GM23248 (cell line): ENCODE measurements at places on chromosomes 1 and 21. TPM values are rescaled to one million over a fixed set of nuclear protein-coding genes. Genes with fewer than 3 reads are reported as not detected.

GRCh38 chr1:121566346-121566745 is 381.6 kb downstream of the SRGAP2C start:
- no peak for DNase-seq
- H3K4me3 ChIP-seq: no peak overlapping the region
- no peaks in the 10 kb centered on the region for H3K4me1 ChIP-seq
- no peak overlapping the region for H3K27ac ChIP-seq

GRCh38 chr1:200938955-200939354 is 44.3 kb downstream of the INAVA start:
- H3K27ac ChIP-seq: no peak overlapping the region
- H3K4me3 ChIP-seq: no peak overlapping the region
- peak; percentile 14 for DNase-seq
- peaks cover 27% of the 10 kb centered on the region for H3K27me3 ChIP-seq

DNA sequence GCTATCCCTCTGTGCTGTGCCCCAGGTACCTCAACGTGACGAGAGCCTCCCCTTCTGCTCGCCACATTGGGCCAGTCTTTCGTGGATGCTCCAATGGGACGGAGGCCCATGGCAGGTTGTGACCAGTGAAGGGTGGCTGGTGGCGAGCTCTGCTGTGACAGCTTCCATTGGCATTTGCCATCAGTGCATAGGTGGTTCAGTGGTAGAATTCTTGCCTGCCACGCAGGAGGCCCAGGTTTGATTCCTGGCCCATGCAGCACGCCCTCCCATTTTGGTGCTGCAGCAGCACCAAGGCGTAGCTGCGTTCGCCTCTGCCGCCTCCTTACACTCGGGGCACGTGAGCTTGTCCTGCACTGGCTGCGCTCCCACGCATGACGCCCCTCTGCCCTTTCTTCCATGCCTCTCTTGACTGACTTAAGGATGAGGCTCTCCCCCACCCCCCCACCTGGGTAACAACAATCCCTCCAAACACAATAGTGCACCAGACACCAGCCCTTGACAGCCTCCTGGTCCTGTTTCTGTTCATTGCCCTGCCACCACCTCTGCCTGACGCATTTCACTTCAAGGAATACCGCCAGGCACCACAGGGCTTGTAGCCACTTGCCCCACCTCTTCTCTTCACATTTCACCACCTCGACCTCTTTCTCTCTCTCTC is 24.7 kb upstream of the FCGR2A start:
- H3K27ac ChIP-seq: no peak overlapping the region
- H3K27me3 ChIP-seq: peaks cover 10% of the 10 kb centered on the region; the same call in 1 of the 2 replicates
- H3K4me1 ChIP-seq: no peaks in the 10 kb centered on the region
- no peak overlapping the region for H3K4me3 ChIP-seq

- H3K27me3 ChIP-seq: 0 out of 2 replicates have a peak, but pooled peaks cover 6% of the 10 kb centered on the region
- H3K36me3 ChIP-seq: no peaks in the 10 kb centered on the region
- no peak for DNase-seq
- no peak overlapping the region for H3K27ac ChIP-seq
Measured at GRCh38 chr21:17690078-17690494, 77.4 kb upstream of the BTG3 start.

- H3K4me3 ChIP-seq: no peak overlapping the region
- no peaks in the 10 kb centered on the region for H3K36me3 ChIP-seq
- H3K4me1 ChIP-seq: no peaks in the 10 kb centered on the region
- peaks cover 25% of the 10 kb centered on the region for H3K27me3 ChIP-seq
Measured at GRCh38 chr1:19665496-19666465, 1.1 kb downstream of the HTR6 start.

DNA sequence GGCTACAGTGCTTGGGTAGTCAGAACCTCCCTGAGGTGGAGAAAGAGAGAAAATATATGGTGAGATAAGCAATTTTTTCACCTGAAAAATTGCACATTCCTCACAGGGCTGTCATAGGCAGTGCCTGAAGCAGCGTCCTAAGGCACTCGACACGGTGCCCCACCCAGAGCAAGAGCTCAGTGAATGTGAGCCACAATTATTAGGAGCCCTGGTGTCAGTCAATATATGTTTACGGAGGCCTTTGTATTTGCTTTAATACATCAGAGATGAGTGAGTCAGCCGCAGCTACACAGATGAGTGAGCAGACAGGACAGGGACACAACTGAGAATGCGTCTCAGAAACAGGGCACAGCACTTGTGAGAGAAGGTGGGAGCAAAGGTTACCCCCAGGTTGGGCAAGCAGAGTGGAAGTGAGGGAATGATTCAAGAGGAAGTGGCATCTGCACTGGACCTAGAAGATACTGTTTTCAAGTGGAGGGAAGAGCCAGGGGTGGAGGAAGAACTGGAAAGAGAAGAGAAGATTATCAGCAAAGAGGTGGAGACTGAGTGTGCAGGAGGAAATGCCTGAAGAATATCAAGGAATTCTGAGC is 5.2 kb upstream of the PIGC start:
- H3K4me3 ChIP-seq: no peak overlapping the region
- no peaks in the 10 kb centered on the region for H3K27me3 ChIP-seq
- peaks cover 14% of the 10 kb centered on the region for H3K4me1 ChIP-seq

- H3K4me1 ChIP-seq: peaks cover 36% of the 10 kb centered on the region
- H3K4me3 ChIP-seq: no peak overlapping the region
- H3K27ac ChIP-seq: peak overlapping the region; percentile 84
Measured at GRCh38 chr21:26117324-26117971, 53.1 kb downstream of the APP start.

DNA sequence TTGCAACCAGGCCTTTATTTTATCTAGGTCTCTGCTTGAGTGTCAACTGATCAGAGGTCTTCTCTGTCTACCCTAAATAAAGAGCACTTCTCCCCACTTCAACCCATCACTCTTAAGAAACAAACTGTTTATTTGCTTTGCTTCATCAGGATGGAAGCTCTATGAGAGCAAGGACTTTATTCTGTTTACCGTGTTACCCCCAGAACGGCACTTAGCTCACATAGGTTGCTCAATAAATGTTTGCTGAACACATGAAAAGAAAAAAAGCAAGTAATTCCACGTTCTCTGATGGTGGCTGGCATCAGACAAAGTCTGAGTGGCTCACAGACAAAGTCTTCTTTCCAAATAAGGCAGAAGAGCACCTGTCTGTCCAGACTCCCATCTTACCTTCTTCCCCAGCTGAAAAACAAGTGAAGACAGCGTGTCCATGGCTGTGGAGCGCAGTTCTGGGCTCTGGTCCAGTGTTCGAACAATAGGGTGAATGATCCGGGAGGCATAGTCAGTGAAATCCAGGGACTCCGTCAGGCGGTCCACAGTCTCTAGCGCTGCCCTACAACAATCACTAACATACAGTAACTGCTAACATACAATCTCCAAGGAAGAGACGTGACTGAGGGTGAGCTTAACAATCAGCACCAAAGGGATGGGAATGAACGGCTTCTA is 22.9 kb downstream of the ANGPTL7 start:
- H3K27me3 ChIP-seq: no peaks in the 10 kb centered on the region
- H3K4me1 ChIP-seq: peaks cover 5% of the 10 kb centered on the region
- H3K4me3 ChIP-seq: no peak overlapping the region

DNA sequence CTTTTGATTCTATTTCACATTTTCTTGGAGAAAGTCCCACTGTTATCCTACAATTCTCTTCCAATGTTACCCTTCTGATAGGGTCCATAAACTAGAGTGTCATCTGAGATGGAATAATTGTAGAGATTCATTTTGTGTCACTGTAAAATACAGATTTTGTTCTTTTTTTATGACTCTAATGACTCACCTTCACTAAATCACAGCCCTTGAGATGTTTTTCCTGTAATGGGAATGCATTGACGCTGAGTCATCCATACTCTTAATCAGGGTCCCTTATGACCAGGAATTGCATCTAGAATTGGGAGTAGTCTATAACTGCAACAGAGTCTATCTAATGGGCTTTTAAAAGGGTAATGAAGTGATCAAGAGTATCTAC is 315.5 kb downstream of the TGFB2 start:
- DNase-seq: peak; percentile 84
- H3K27ac ChIP-seq: peak overlapping the region; percentile 34
- peaks cover 52% of the 10 kb centered on the region for H3K4me1 ChIP-seq
- H3K36me3 ChIP-seq: no peaks in the 10 kb centered on the region
- H3K27me3 ChIP-seq: no peaks in the 10 kb centered on the region
- H3K4me3 ChIP-seq: peak overlapping the region; percentile 43; the same call in 1 of the 2 replicates

DNA sequence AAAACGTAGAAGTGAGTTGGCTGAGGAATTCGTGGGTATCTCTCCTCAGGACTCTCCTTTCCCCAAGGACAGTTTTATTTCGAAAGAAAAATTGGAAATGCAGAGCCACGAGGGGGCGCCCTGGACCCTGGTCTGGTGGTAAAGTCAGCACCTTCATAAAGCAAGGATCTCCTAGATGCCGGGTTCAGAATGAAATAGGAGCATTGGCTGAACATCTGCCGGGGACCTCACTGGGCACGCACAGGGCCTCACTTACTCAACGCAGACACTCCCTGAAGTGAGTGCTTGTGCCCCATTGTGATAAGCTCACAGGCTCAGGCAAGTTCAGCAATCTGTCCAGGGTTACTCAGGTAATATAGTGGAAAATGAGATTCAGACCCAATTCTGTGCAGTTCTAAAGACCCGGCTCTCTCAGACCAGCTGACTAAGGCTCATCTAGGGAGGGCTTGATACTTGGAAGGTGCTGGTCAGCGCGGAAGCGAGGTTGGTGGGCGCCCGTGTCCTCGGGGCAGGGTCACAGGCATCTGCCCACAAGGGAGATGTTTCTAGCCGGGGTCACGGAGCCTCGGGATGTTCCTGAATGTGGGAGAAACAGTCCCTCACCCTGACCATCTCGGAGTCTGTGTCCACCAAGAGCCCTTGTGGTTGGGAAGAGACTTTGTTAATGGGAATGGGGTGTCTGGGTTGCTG is 55.7 kb upstream of the ETV3 start:
- peak; percentile 70 for DNase-seq
- H3K27me3 ChIP-seq: peaks cover 45% of the 10 kb centered on the region
- H3K27ac ChIP-seq: no peak overlapping the region
- H3K4me3 ChIP-seq: no peak overlapping the region
- no peaks in the 10 kb centered on the region for H3K4me1 ChIP-seq
- H3K36me3 ChIP-seq: no peaks in the 10 kb centered on the region

DNA sequence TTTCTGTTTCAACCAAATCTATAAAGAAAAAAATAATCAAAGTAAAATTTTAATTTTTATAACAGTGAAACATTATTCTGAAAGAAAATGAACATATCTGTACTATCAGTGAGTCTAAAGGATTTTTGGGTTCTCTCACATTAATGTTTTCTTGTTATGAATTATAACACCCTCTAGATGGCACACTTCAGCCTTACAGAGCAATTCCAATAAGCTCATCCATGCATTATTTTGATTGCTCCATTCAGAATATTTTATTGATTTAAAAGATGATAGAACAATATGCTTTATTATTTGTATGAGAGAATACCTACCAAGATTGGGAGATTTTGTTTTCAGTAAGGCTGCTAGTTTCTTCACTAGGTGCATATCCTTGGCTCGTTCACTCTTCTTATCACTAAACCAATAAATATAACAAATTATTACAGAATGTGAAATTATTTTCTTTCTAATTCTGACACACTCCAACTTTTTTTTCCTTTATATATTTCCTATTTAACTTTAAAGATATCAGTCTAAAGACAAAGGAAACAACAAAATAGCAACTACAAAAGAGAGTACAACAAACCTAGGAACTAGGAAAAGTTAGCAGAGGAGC is 82.4 kb downstream of the RAB3GAP2 start:
- no peak overlapping the region for H3K4me3 ChIP-seq
- H3K27ac ChIP-seq: no peak overlapping the region
- H3K27me3 ChIP-seq: no peaks in the 10 kb centered on the region
- 0 out of 2 replicates have a peak, but pooled peaks cover under 1% of the 10 kb centered on the region for H3K4me1 ChIP-seq
- peaks cover 60% of the 10 kb centered on the region for H3K36me3 ChIP-seq
- DNase-seq: peak; percentile 61

- no peak for DNase-seq
- H3K4me3 ChIP-seq: no peak overlapping the region
- no peak overlapping the region for H3K27ac ChIP-seq
- no peaks in the 10 kb centered on the region for H3K27me3 ChIP-seq
- no peaks in the 10 kb centered on the region for H3K36me3 ChIP-seq
- no peaks in the 10 kb centered on the region for H3K4me1 ChIP-seq
Measured at GRCh38 chr1:192887426-192887825, 78.6 kb downstream of the RGS2 start.

GRCh38 chr1:162709132-162709860 is 77.0 kb downstream of the DDR2 start:
- no peaks in the 10 kb centered on the region for H3K27me3 ChIP-seq
- H3K4me1 ChIP-seq: peaks cover 30% of the 10 kb centered on the region
- H3K27ac ChIP-seq: peak overlapping the region; percentile 74

DNA sequence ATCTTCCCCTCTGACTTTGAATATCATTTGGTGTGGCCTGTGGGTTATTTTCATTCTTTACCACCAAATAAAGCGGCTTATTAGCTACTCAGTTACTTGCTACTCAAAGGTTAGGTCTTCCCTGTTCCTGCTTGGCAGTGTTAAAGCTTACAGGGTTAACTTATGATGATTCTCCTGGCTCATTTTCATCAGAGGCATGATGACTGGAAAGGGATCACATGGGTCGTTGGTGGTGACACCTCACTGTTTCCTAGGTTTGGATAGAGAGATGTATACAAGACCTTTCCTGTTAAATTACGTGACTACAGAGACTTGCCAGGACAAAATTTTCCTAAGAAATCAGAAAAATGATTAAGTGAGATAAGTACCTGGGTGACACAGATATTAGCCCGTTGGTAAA is 27.4 kb downstream of the MRPS6 start:
- H3K4me1 ChIP-seq: peaks cover 28% of the 10 kb centered on the region
- H3K36me3 ChIP-seq: no peaks in the 10 kb centered on the region; the same call in 1 of the 2 replicates
- no peak overlapping the region for H3K4me3 ChIP-seq

DNA sequence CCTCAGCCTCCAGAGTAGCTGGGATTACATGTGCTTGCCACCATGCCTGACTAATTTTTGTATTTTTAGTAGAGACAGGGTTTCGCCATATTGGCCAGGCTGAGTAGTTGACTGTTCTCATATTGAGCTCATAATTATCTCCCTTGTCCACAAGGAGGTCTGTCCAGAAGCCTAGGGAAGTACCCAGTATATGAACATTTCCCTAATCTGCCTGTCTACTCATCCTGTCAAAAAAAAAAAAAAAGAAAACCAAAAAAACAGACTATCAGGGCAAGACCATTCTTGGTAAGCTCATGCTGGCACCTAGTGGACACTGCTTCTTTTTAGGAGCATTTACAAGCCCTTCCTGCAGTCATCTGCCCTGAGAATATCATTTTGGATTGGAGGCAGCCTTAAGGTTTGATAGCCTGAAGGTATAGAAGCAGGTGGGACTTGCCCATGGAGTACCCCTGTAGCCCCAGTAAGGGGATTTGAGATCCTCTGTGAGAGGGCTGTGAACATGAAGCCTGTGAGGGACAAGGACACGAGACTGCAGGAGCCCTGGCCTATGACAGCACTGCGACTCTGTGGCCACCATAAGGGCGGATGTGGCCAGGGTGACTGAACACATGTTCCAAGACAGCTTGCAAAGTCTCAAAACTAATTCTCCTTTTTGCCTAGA is 10.8 kb upstream of the DUSP12 start:
- H3K36me3 ChIP-seq: no peaks in the 10 kb centered on the region
- no peak overlapping the region for H3K27ac ChIP-seq
- peaks cover 36% of the 10 kb centered on the region for H3K4me1 ChIP-seq
- DNase-seq: peak; percentile 90

- no peak for DNase-seq
- H3K4me3 ChIP-seq: no peak overlapping the region
- H3K27ac ChIP-seq: no peak overlapping the region
- H3K36me3 ChIP-seq: no peaks in the 10 kb centered on the region
- no peaks in the 10 kb centered on the region for H3K4me1 ChIP-seq
Measured at GRCh38 chr1:29325675-29326074, 89.4 kb downstream of the PTPRU start.

Gene AMY2A
- total RNA-seq: not detected in 2 replicates

Gene CACNA1S
- not detected in 2 replicates for total RNA-seq

Gene NME7
- total RNA-seq: 22.3 and 28.2 TPM in 2 replicates

Gene PKLR
- not detected in 2 replicates for total RNA-seq

Gene PRAMEF12
- not detected in 2 replicates for total RNA-seq

Gene LAMB3
- 6.8 and 8.1 TPM in 2 replicates for total RNA-seq

Gene ERICH3
- not detected in 2 replicates for total RNA-seq

Gene ADAMTSL4
- total RNA-seq: 27.6 and 27.9 TPM in 2 replicates

Gene KCNJ9
- total RNA-seq: 0.13 TPM in 1 of 2 replicates, not detected in the other

Gene OR2M3
- not detected in 2 replicates for total RNA-seq

Gene GRHL3
- not detected in 2 replicates for total RNA-seq

Gene SPRR1A
- total RNA-seq: not detected in 2 replicates
